ENCODE measurements at places on chromosomes 12 and 14.

GRCh38 chr12:114668151-114668885 is 15.7 kb downstream of the TBX3 start:
- no peak for DNase-seq

DNA sequence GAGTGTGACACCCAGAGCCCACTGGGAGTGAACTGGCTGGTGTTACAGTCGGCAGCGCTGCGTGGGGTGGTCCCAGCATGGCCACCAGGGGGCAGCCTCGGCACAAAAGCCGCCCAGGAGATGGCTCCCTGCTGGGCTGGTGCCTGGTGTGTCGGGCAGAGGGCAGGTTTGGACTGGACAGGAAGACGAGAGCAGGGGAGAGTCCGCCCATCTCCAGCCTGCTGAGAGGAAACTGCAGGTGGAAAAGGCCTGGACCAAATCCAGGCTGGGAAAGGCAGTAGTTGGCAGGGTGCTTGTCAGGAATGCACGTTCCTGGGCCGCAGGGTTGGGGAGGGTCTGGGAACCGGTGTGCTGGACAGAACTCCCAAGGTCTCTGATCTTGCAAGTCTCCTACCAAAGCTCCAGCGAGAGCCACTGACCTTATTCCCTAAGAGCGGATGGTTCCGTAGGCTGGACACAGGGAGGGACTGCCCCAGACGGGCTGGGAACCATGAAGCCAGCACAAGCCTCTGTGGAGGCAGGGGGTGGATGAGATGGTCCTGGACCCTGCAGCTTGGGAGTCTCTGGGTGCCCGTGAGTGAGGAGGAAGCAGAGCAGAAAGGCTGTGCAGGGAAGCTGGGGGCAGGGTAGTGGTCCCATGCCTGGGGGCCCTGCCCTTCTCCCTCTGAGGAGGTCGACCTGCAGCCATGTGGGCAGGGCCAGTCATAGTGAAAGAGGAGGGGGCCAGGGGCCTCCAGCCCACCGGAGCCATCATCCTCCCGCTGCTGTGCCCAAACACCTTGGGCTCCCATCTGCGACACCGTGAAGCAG is 1.8 kb downstream of the AHNAK2 start:
- DNase-seq, result peak; percentile 74

DNA sequence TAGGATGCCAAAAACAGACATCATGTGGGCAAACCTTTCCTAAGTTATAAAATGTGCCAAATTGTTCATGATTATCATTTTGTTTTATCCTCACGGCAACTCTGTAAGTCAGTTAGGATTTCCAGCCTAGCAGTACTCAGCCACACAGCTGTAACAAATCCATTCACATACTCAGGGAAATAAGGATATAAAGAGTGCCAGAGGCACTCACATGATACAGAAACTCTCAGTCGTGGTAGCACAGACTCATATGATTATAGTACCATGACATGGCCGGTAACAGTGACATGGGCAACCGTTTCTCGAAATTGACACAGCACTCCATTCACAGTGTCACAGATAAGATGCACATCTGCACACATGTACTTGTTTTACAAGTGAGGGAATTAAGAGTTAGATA is 344.2 kb downstream of the LRIG3 start:
- DNase-seq, result no peak

GRCh38 chr14:66240105-66240504 is 246.1 kb upstream of the CCDC196 start:
- no peak for DNase-seq

- no peak for DNase-seq
These were observed 36.5 kb downstream of the CMKLR1 start for GRCh38 chr12:108302403-108303311.

GRCh38 chr12:64814432-64814831 is 10.0 kb upstream of the TBC1D30 start:
- DNase-seq, result no peak

DNA sequence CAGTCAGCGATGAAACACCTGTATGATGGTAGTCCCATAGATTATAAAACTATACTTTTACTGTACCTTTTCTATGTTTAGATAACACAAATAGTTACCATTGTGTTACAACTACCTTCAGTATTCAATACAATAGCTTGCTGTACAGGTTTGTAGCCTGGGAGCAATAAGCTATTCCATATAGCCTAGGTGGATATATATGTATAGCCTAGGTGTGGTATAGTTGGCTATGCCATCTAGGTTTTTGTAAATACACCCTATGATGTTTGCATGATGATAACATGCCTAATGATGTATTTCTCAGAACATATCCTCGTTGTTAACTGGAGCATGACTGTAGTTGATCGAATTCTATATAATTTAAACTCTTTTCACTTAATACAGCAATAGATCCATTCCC is 316.1 kb downstream of the FUT8 start:
- no peak for DNase-seq

DNA sequence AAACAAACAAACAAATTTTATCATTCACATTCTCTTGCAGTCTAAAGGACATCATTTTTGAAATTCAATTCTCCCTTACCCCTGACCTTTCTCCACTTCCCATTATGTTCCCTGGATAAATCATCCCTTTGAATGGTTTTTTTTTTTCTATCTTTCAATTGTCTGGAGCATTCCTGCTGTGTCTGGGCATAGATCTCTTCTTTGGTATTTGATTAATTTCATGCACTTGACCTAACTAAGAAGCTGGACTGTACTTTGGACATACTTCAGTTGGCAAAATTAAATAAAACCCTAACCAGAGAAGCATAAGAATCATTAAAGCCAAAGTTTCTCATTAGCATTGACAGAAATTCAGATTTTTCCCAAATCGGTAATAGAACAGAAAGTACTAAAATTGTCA is 163.6 kb upstream of the BMP4 start:
- no peak for DNase-seq

- DNase-seq, result no peak
These were observed 4.8 kb downstream of the MVK start for GRCh38 chr12:109578330-109578927.

Data from activated naive CD8-positive, alpha-beta T cell treated with anti-CD3 and anti-CD28 coated beads, Interleukin-2, amount 50 U/mL, for 16 hours (primary cell).